ENCODE measurements at places on chromosomes 12 and 14.
A peak's percentile ranks its signal among the peaks of the same experiment; 100 is the strongest.

DNA sequence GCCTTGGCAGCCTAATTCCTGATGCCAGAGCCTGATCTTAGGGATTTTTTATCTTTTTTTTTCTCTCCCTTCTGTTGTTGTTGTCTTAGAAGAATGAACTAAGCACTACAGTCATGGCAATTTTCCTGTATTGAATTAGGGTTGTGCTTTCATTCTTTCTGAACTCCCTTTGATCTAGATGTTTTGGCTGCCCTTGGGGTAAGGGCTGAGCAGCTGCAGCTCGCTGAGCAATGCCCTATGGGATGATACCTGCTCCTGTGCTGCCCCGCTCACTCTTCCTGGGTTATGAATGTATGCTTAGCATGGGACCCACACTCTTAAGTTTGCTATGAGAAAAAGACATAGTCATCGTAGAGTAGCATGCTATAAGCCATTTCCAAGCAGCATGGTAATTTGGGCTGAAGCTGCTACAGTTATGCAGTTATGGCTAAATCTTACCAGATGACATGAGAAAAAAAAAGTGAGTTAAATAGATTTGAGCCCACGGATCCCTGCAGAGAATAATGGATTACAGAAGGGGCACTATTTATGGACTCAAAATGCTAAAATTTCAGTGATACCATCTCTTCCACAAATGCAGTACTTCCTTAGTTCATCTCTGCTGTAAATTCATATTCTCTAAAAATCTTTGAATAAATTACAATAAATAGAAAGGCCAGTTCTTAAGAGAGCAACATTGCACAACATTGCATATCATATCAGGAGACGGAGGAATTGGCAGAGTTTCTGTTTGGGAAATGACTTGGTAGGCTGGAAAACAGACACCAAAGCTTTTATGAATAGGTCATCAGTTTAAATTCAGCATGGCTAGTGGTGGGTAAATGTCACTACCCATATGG, 79.2 kb upstream of the PTHLH start:
- no peak for DNase-seq

- no peak for DNase-seq
Measured at GRCh38 chr12:76595056-76595455, 35.5 kb upstream of the OSBPL8 start.

DNA sequence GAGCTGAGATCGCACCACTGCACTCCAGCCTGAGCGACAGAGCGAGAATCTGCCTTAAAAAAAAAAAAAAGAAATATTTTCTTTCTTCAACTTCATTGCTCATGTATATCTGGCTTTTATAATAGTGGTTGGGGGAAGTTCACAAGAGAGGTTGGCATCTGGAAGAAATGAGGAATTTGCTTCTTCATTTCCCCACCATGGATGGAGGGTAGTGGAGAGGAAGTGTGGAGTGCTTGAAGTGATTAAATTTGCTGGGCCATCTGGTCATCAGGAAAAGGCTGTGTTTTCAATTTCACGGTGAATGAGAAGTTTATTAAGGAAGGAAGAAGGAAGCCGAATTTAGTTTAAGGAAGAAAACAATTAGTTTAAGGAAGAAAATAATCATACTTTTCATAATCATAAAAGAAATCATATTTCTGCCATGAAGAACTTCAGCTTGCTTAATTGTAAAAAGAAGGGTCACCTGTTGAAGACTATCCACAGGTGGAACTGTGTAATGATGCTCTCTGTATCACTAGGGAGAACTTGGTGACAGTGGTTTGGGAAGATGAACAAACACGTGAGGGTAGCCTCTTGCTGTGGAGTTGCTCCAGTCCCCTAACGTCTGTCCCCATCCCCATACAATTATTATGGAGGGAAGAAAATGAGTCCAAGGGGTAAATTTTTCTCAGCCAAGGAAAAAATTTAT, 197.3 kb upstream of the ARHGAP5 start:
- no peak for DNase-seq

DNA sequence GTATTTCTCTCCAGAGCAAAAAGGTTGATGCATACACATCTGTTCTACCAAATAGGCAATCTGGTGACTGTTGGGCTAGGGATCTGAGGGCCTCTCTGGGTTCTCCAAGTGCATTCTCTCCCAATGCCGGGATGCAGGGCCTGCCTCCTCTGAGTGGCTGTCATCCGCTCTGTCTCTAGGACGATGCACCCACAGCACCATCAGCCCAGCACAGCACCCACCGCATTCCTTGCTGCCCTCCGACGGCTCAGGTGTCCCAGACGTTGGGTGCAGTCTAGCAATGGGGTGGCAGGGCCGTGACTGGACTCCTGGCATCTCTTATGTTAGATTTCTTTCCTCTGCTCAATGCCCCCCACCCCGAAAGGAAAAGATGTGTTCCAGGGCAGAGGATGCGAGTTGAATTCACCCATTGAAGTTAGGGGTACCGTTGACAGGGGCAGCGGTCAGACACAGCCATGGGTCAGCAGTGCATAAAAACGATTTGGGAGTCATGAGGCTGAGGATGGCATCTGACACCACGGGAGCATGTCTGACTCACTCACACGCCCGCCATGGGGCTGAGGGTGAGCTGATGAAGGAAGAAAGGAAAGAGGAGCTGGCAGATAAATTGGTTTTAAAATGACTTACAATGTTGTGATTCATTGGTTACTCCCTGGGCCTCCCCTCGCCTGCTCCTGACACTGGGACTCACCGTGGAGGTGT, 93.2 kb upstream of the C14orf180 start:
- no peak for DNase-seq

DNA sequence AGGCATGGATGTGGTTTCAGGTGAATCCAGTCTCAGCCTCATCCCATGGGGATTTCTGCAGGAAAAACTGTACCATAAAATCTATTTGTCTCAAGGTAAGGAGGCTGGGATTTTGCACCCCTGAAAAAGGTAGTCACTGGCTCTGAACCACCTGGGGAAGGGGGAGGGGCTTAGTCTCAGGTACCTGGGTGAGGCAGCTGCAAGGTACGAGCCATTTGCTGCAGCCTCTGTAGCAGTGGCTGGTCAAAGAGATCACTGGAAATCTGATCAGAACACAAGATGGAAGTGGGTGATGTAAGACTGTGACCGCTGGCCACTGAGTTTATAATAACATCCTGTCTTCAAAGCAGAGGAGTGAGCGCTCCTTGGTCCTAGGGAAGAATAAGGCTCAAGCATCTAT, 209.9 kb upstream of the NOS1 start:
- DNase-seq = no peak

GRCh38 chr14:90968025-90968424, 92.4 kb downstream of the RPS6KA5 start:
- no peak for DNase-seq

GRCh38 chr12:56189918-56190694, 823 bp upstream of the SMARCC2 start:
- peak; percentile 92 for DNase-seq

- peak; percentile 71 for DNase-seq
Measured at GRCh38 chr12:6768990-6769389, 2.8 kb downstream of the PTMS start.

DNA sequence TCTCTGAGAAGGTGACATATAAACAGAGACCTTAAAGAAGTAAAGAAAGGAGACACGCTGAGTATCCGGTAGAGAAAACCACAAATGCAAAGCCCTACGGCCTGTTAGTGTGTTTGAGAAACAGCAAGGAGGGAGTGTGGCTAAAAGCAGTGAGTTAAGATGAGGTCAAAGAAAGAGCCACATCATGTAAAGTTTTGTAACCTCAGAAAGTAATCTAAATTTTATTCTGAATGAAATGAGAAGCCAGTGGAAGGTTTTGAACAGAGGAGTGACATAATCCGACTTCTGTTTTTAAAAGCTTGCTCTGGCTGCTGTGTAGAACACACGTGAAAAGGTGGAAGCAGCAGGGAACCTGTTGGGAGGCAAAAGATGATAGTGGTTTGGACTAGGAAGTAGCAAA, 32.6 kb downstream of the PPP2R5E start:
- DNase-seq = no peak

DNA sequence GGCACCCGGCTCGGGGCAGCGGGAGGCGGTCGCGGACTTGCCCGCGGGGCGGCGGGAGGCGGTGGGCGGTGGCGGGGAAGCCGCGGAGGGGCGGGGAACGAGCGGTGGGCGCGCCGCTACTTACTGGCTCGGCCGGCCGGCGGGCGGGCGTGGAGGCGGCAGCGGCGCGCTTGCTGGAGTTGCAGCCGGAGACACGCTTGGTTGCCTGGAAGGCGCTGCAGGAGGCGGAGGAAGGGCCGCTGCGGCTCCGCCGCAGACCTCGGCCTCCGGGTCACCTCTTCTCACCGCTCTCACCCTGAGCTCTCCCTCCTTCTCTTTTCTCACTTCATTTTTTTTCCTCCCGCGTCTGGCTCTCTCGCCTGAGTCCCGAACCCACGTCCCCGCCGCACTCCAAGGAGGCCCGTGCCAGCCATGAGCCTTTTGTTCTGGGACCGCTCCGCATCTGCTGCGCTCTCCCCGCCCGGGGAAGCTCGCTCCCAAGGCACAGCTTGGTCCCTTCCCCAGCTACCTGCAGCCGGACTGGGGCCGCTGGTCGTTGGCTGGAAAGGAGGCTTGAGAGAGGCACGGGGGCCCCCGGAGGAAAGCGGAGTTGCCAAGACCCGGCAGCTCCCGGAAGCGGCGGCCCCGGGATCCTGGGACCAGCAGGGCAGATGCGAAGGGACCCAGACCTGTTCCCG, 592 bp upstream of the KCNK10 start:
- peak; percentile 89 for DNase-seq

DNA sequence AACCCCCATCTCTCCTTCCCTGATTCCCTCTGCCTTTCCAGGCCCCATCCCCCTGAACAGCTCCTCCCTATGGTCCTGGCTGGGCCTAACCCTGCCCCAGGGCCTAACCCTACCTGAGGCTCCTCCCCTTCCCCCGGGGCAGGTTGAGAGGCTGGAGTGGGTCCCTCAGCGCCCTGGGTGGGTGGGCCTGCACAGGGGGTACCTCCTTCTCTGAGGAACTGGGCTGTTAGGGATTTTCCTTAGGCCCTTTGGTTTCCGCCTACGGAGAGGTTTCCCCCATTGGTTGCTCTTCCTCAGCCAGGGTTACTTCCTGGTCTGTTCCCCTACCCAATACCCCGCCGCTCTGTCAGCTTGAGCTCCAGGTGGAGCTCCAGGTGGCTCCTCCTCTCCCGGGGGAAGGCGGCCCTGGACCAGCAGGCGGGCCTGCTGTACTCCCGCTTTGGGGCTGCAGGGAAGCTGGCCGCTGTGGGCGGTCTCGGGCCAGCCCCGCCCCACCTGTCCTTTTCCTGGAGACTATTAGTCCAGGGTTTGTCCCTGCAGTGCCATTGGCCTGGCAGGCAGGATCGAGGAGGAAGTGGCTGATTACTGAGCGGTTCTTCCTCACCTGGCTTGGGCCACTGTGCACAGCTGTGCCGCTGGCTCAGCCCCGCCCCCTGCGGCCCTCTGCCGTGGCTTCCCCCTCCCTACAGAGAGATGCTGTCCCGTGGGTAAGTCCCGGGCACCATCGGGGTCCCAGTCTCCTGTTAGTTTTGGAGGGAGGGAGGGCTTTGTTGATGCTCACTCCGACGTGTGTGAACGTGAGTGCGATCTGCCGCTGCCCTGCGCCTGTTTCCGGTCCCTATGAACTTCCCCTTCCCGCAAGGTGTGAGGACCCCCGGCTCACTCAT, 2.5 kb downstream of the C12orf57 start:
- peak; percentile 99 for DNase-seq

- DNase-seq = no peak
Measured at GRCh38 chr12:11651785-11652184, 2.3 kb downstream of the ETV6 start.

- peak; percentile 94 for DNase-seq
Measured at GRCh38 chr12:83092129-83092528, 405.4 kb downstream of the TMTC2 start.

DNA sequence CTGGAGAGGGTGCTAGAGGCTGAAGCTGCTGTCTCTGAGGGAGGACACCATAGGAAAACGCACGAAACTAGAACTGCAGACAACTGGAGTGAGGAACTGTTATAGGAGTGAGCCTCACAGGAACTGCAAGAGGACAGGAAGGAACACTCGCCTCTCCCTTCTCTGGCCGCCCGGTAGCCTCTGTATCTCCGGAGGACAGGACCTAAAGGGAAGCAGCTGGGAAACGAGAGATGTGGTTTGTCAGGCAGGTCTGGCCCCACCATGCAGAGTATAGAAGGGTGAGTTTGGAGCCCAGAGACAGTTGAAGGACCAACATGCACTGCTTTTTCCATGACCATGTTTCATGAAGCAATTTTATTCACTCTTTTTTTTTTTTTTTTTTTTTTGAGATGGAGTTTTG, 127.3 kb downstream of the EFCAB11 start:
- DNase-seq = no peak

DNA sequence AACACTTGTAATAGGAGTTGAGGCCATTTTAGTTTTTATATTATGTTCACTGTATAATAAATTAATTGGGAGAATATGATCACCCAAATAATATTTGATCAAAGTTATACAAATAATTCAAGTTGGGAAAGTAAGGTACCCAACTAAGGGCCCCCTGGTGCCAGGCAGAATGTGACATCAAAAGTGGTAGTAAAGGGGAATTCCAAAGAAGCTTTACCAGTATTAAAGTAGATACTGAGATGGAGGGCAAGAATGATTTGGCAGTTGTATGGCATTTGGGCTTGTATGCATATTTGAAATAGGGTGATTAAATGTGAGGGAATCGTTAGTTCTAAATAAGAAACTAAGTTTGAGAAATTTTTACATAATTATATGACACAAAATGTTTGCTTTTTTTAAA, 17.7 kb downstream of the GXYLT1 start:
- DNase-seq = no peak

GRCh38 chr14:99745307-99745951, 47.8 kb upstream of the EML1 start:
- DNase-seq = no peak

- peak; percentile 13 for DNase-seq
Measured at GRCh38 chr14:35197015-35197414, 74.7 kb downstream of the PRORP start.

DNA sequence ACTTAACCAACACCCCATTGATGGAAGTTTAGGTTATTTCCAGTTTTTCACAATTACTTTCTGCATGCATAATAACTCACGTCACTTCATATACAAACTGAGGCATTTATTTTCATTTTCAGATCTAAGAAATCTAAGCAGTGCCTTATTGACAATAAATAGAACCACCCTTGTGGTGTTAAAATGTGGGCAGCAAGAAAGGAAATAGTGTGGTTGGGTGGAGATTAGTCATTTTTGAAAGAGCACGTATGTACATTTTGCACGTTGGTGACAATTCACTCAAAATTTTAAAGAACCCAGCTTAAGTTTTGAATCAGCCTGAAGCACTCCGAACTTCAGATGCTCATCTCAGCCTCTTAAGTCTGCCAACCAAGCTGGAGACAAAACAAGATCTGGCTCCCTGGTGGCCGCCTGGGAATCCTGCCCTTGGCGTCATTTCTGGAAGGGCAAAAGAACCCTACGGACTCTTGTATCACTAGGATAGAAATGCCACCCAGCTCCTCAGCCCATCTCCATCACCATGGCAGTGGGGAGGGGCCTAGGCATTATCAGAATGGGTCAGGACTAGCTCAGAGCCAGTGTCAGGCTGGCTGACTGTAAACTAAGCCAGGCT, 89.5 kb upstream of the BCL2L14 start:
- DNase-seq = no peak

- DNase-seq = peak; percentile 87
Measured at GRCh38 chr12:107092669-107093416, 506 bp downstream of the CRY1 start.

GRCh38 chr12:95766356-95767019, 24.1 kb downstream of the NTN4 start:
- DNase-seq = no peak

GRCh38 chr12:29103539-29103974, 45.5 kb upstream of the FAR2 start:
- DNase-seq = no peak

GRCh38 chr14:78746086-78746595, 576.0 kb downstream of the NRXN3 start:
- DNase-seq = no peak
